Activated gamma-delta T cell treated with Interleukin-2 at 50 U/mL for 16 hours (primary cell): ENCODE measurements at places on chromosomes 11 and 22.

GRCh38 chr11:8251616-8252295 is 11.9 kb downstream of the LMO1 start:
- no peak for DNase-seq

DNA sequence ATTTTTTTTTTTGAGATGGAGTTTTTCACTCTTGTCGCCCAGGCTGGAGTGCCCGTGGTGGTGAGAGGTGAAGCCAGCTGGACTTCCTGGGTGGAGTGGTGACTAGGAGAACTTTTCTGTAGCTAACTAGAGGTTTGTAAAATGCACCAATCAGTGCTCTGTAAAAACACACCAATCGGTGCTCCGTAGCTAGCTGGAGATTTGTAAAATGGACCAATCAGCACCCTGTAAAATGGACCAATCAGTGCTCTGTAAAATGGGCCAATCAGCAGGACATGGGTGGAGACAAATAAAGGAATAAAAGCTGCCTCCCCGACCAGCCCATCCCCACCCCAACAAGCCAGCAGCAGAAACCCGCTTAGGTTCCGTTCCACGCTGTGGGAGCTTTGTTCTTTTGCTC is 4.4 kb upstream of the RAPSN start:
- DNase-seq: no peak

DNA sequence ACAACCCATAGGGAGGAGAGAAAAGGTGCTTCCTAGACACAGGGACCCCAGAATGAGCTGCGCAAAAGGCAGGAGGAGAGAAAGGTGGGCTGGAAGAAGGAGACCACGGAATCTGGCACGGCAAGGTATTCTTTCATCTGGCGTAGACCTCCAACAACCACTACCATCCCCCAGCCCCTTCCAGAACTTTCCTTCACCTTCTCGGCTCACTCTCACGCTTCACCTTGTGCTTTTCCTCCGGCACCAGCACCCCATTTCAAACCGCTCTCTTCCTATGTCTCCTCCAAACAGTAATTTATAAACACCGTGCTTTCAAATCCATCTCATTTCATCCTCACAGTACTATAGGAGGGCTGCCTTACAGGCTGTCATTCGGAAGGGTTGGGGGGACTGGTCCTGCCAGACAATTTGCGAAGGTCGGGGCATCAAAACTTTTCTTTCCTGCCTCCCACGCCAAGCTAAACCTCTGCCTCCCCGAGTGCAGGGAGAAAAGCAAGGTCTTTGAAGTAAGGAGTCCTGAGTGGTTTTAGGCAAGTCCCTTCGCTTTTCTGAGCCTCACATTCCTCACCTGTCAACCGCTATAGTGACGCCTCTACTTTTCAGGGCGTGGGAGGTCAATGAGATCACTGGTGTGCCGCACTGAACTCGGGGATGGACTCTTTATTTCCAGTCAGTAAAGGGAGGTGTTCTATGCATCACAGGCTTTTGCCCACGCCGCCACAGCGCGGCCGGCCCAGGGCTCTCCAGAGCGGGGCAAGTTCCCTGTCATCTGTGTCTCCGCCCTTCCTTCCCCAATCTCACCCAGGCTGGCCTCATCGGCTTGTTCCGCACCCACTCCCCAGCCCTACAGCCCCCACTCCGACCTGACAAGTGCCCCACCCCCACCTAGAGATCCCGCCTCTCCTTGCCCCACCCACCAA is 800 bp downstream of the KCTD21 start:
- DNase-seq: peak; percentile 51

DNA sequence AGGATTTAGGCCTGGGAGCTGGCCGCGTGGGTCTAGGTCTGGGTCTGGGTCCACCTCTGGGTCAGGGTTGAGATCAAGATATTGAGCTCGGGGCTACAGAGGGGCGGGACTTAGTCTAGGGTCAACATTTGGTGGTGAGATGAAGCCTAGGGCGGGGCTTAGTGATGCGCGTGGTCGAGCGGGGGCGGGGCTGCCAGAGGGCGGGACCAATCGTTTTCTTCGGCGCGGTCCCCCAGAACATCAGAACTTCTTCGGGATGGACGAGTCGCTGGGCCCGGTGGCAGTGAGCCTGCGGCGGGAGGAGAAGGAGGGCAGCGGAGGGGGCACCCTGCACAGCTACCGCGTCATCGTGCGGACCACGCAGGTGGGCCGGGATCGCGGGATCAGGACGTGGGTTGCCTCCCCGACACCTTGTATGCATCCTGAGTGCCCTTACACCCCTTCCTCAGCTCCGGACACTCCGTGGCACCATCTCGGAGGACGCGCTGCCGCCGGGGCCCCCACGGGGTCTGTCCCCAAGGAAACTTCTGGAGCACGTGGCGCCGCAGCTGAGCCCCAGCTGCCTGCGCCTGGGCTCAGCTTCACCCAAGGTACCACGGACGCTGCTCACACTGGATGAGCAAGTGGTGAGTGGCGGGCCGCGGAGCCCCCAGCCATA is 4.2 kb downstream of the SIPA1 start:
- DNase-seq: no peak

- DNase-seq: no peak
These were observed 13.3 kb upstream of the OR56B4 start for GRCh38 chr11:6094186-6094585.

- no peak for DNase-seq
These were observed 63.1 kb downstream of the DHCR7 start for GRCh38 chr11:71385091-71385490.

GRCh38 chr22:41311487-41311886 is 10.2 kb downstream of the ZC3H7B start:
- DNase-seq: no peak
